ENCODE measurements at places on chromosomes 12 and 14. TPM values are rescaled to one million over a fixed set of nuclear protein-coding genes. Genes with fewer than 3 reads are reported as not detected.

- DNase-seq, result peak; percentile 81
Observed at GRCh38 chr12:131710464-131711457, at the start of gene SFSWAP. SFSWAP (plus strand) TSS chr12:131711090; CDS start chr12:131711230, 140 bp downstream.

The AMDHD1 gene
- total RNA-seq, result 0.81 TPM

GRCh38 chr14:34693228-34693939, 21.0 kb downstream of the CFL2 start:
- no peak for DNase-seq

The APPL2 gene
- total RNA-seq, result 21.5 TPM

DNA sequence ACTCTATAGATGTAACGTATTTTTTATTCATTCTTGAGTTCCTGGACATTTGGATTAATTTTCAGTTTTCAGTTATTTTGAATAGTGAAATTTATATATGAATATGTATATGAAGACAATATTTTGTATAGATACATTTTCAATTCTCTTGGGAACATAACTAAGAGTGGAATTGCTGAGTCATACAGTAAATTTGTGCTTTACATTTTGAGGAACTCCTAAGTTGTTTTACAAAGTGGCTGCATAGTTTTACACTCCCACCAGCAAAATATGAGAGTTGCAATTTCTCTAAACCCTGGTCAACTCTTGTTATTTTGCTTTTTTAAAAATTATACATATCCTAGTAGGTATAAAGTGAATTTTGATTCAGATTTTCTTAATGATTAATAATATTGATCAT, 1838.6 kb upstream of the SEL1L start:
- no peak for DNase-seq

DNA sequence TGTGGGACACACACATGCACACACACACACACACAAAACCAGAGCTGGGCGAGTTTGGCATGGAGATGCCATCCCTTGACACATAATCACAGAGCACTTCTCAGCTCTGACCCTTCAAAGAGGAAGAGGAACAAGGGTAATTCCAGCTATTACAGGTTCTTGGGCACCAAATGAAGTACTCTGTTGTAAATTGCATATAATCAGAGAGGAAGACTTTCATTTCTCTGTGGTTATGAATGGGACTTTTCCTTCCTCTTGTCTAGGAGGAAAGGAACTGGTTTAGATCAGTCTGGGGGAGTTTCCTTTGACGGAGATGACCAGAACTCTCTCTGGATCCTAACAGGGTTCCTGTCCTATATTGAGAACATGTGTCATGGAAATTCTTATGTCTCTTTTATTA, 26.4 kb upstream of the FGF6 start:
- DNase-seq, result no peak

The FLRT2 gene
- under 0.01 TPM for total RNA-seq

GRCh38 chr12:132404951-132405741, 75.8 kb upstream of the GALNT9 start:
- DNase-seq, result no peak

GRCh38 chr12:22034709-22035506, 11.1 kb upstream of the CMAS start:
- no peak for DNase-seq

DNA sequence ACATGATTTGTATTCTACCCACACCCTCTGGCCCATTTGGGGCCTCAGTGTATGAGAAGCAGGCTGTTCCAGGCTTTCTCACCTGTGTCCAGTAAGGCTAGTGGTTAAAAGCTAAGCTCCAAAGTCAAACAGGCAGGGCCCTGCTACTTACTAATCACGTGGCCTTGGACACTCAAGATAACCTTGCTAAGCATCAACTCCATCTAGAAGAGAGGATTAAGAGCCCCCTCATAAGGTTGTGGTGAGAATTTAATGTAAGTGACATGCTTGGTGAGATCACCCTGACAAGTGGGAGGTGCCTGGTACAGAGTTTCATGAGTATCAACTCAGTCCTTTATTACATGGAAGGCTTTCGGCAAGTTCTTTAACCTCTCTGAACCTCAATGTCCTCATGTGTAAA, 17.8 kb downstream of the ACSM4 start:
- DNase-seq, result no peak

The KRT73 gene
- 0.27 TPM for total RNA-seq

DNA sequence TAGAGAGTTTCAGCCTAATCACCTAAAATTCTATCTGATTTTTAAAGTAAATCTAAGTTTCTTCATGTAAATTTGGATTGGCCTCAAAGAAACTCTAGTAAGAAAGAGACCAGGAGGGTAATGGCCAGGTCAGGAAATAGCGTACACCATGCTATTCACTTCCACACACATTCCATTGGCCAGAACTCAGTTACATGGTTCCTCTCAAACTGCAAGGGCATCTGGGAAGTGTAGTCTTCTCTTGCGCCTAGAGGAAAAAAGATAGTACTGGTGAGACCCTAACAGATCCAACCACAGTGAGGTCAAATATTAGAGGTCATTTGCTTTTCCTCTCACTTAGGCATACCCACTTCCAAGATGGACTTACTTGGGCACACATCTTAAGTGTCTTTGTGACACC, 39.1 kb downstream of the MBIP start:
- DNase-seq, result no peak

DNA sequence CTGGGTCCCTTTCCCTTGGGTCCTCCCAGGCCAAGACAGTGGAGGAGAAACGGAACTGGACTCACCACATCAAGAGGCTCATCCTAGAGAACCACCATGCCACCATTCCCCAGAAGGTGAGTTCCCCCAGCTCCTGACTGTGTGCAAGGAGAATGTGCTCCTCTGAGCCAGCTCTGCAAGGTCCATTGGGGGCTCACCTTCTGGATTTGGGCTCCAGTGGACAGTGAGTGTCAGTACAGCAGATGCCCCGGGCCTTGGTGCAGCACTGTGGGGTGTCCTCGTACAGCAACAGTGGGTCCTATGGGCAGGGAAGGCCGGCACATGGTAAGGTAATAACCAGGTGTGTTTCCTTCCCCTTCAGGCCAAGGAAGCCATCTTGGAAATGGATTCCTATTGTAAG, 27.8 kb downstream of the PLEKHG3 start:
- DNase-seq, result no peak

The FOXA1 gene
- 0.27 TPM for total RNA-seq

The PTCSC3 gene
- not detected for total RNA-seq

- no peak for DNase-seq
Observed at GRCh38 chr14:51262868-51263267, 22.8 kb downstream of the TMX1 start.

DNA sequence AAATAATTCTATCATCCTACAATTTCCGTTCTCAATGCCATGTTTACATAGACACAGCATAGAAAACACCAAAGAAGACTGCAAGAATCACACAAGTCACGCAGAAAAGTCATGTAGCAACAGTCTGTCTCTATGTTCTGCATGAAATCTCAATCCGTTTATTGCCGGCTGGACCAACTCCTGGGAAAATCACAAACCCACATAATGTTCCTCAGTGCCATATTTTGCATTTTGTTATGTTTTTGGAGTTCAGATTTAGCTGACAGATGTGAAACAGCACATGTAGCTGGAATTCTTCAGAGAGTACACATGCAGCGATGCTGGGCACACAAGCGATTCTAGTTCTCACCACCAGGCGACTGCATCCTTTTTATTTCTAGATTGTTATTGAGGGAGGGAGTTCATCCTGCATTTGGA, 193.1 kb downstream of the APAF1 start:
- no peak for DNase-seq

The INSM2 gene
- not detected for total RNA-seq

- no peak for DNase-seq
Observed at GRCh38 chr14:44279357-44279756, 227.7 kb downstream of the FSCB start.

The RASAL1 gene
- 0.27 TPM for total RNA-seq

DNA sequence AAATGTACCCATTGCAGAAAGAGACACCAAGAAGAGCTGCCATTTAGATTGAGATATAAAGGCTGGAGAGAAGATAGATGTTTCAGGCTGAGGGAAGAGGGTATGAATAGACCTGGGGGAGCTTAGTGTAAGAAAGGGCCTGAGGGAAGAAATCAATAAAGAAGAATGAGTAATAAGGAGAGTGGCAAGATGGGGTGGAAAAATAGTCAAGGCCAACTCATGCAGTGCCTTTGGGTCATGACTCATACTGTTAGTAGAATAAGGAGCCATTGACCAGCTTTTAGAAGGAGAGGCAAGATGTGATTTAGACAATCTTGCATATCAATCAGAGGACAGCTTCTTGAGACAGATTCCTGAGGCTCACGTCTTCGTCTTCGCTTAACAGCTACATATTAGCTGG, 287.5 kb downstream of the DUSP6 start:
- no peak for DNase-seq

The GPRC5D gene
- total RNA-seq, result not detected

DNA sequence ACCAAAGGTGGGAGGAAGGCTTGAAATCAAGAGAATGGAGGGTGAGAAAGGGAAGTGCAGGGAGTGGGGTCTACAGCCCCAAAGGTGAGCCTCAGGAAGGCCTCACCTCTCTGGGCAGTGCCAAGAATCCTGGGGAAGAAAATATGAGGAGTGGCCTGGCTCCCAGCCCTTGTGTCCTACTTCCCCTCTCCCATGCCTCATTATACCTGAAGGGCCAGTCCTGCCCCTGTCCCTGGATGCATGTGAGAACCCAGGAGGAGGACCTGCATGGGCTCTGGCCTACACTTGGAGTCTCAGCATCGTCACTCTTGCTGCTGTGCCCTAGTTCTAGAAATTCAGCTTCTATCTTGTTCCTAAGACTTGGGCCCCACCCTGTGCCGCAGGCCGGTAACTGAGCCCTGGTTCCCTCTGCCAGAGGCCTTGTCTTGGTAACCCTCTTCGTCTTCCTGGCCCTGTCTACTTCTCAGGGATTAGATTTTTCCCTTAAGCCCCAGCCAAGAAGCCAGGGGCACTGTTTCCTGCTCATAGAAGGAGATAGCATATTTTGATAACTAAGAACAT, 10.9 kb upstream of the MYH7 start:
- no peak for DNase-seq
